ENCODE measurements at places on chromosomes 6 and 20.

GRCh38 chr6:10528158-10528981, 7.2 kb downstream of the GCNT2 start:
- no peak for DNase-seq

DNA sequence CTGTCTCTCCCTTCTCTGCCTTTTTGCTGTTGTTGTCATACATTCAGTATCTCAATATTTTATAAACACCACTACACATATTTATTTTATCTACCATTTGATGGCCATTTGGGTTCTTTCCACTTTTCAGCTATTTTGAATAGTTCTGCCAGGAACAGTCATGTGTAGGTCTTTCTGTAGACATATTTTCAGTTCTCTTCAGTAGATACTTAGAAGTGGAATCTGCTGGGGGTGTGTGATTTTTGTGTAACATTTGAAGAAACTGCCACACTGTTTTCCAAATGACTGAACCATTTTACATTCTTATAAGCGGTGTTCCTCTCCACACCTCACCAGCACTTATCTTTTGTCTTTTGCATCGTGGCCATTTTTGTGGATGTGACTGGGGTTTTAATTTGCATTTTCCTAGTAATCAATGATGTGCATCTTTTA, 197.7 kb downstream of the ARID1B start:
- DNase-seq = no peak

DNA sequence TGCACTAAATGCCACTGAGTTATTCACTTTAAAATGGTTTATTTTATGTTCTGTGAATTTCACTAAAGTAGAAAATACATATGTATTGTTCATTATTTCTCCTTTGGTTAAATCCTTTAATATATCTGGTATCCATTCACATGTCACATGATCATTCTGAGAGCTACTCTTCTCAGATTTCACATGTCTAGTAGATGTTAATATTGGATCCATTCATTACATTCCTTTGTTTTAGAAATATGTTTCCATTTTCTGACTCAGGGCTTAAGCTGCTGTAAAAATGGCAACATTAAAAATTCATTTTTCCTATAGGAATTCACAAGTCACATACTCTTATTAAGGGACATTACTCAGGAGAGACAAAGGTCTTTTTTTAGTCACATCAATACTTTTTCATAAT, 205.4 kb downstream of the ZFAND3 start:
- DNase-seq = no peak

- no peak for DNase-seq
These were observed 38.6 kb upstream of the GMPR start for GRCh38 chr6:16199804-16200203.
